ENCODE measurements at places on chromosomes 16 and 17. TPM values are rescaled to one million over a fixed set of nuclear protein-coding genes. Genes with fewer than 3 reads are reported as not detected.

Gene ATP1B2
- 7.2 TPM for total RNA-seq

Gene C17orf50
- not detected for total RNA-seq

Gene ACOX1
- total RNA-seq = 48.8 TPM

Gene CDH16
- total RNA-seq = not detected

Gene SMIM5
- total RNA-seq = 0.23 TPM

Gene RGS9
- total RNA-seq = 3.0 TPM

Gene ESRP2
- 0.60 TPM for total RNA-seq

Data from aorta (tissue), 5 donors.